NCI-H1105 treated with DMSO at 0.1 percent for 48 hours (cell line): ENCODE measurements at places on chromosomes 6 and 20.
A peak's percentile ranks its signal among the peaks of the same experiment; 100 is the strongest.

GRCh38 chr20:22797103-22797502 is 212.7 kb upstream of the FOXA2 start:
- DNase-seq = no peak

DNA sequence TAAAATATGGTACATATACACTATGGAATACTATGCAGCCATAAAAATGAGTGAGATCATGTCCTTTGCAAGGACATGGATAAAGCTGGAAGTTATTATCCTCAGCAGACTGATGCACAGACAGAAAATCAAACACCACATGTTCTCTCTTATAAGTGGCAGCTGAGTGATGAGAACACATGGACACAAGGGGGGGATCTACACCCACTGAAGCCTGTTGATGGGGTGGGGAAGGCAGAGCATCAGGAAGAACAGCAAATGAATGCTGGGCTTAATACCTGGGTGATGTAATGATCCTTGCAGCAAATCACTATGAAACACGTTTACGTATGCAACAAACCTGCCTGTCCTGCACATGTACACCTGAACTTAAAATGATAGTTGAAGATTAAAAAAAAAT is 71.3 kb downstream of the MANEA start:
- no peak for DNase-seq

GRCh38 chr6:12071064-12071615 is 59.0 kb downstream of the HIVEP1 start:
- no peak for DNase-seq

DNA sequence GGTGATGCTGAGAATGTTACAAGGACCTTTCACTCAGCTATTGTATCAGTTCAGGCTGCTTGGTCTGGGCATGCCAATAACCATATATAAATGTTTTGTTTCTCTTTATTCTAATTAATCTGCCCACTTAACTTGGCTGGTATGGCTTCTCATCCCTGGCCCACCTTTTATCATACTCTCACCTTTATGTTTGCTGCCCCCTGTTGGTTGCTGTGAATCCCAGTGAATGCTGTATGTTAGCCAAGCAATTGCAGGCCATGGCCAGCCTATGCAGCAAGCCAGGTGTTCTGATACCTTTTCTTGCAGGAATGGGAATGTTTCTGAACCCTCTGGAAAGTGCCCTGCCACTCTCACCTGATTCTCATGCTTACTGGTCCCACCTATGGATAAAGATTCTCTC is 54.6 kb downstream of the PCSK2 start:
- peak; percentile 68 for DNase-seq

DNA sequence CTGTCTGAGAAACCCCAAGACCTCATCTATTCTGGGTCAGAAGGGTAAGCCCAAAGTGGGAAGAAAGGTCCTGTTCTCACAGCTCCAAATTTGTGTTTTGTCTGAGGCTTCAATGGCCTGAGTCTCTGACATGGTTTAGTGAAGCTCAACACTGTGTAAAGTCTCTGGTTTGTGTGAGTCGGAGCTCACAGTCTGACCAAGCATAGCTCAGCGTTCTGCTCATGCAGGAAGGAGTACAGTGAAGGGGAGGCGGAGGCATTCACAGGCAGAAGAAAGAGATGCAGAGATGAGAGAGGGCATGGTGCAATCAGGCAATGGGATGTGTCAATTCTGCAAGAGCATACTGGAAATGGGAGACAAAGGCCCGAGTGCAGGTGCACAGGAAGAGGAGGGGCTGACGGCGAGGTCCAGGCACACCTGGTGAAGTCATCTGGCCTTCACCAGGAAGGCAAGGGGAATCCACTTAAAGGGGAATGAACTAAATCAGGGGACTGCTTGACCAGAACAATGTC is 463.0 kb upstream of the AGPAT4 start:
- DNase-seq = no peak

DNA sequence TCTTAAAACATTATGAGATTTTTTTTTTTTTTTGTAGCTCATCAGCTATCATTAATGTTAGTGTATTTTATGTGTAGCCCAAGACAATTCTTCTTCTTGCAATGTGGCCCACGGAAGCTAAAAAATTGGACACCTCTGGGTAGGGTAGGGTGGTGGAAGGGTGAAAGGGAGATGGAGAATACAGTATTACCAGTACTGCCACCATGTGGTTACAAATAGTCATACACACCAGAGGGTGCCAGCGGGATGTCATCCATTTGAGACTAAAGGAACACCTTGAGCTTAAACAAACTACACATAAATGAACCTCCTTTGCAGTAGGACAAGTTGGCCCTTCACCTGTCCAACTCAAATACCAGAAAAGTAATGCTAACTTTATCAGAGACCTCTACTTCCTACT is 601.9 kb downstream of the HTR1B start:
- DNase-seq = peak; percentile 5

- DNase-seq = no peak
Measured at GRCh38 chr20:19960745-19961144, 56.4 kb upstream of the NAA20 start.

DNA sequence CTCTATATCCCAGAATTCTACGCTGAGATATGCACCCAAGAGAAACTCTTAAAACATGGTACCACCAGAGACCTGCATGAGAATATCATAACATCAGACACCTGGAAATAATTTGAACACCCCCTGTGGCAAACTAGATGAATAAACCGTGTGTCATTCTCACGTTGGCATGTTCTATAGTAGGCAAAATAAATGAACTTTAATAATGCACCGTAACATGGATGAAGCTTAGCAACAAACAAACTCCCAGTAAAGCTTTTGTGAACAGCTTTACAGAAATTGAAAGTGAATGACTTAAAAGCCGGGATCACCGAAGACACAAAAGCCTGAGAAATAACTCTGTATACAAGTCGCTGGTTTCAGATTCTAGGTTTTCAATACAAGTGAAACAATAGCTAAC is 1166.8 kb upstream of the CITED2 start:
- DNase-seq = no peak
